HCT116 (cell line): ENCODE measurements at places on chromosomes 4 and X. TPM values are rescaled to one million over a fixed set of nuclear protein-coding genes. Genes with fewer than 3 reads are reported as not detected.

The C4orf54 gene
- not detected for total RNA-seq

The CXCL11 gene
- not detected for total RNA-seq

The PDLIM5 gene
- 130 TPM for total RNA-seq

The LINC00632 gene
- 0.15 TPM for total RNA-seq

The NKX6-1 gene
- 4.2 TPM for total RNA-seq

The CCDC160 gene
- not detected for total RNA-seq

The SSX4 gene
- not detected for total RNA-seq

The CFAP47 gene
- not detected for total RNA-seq
